ENCODE measurements at places on chromosomes 4 and X.

- DNase-seq, result peak; percentile 19
These were observed 85.0 kb upstream of the ZNF81 start for GRCh38 chrX:47751670-47752069.

GRCh38 chr4:13296986-13297385, 187.2 kb downstream of the RAB28 start:
- no peak for DNase-seq

DNA sequence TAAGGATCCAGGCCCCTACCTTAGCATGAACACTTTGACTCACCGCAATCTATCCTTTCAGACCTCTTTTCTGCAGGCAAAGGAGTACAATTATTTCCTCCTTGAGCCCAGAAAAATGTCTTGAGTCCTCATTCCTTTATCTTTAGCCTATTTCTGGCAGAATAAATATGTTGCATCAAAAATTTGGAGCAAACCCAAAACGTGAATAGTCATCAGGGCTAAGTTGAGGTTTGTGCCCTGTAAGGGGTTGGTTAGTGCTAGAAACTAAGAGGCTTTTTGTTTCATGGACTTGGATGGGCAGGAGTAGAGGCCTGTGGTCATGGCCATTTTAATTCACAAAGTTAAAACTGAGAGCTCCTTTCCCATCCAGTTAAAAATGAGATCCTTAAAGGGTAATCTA, 460.3 kb downstream of the GBA3 start:
- DNase-seq, result no peak

DNA sequence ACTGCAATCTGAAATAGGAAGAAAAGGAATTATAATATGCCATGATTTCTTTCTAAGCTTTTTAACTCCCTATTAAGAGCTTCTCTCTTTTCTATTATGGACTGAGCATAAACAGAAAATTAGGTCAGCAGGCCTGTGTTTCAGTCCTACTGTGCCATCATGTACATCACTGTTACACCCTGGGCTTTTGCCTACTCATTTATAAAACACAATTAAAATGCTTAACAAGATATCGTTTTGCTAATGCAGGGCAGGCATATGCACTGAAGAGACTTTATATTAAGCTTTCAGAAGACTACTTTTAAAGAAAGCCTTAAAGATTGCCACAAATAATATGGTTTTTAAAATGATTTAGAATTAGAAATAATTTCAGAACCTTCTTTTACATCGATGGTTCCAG, 828 bp upstream of the BBS12 start:
- DNase-seq, result no peak
